Ascending aorta (tissue), 2 donors: ENCODE measurements at places on chromosomes 11 and 22.

DNA sequence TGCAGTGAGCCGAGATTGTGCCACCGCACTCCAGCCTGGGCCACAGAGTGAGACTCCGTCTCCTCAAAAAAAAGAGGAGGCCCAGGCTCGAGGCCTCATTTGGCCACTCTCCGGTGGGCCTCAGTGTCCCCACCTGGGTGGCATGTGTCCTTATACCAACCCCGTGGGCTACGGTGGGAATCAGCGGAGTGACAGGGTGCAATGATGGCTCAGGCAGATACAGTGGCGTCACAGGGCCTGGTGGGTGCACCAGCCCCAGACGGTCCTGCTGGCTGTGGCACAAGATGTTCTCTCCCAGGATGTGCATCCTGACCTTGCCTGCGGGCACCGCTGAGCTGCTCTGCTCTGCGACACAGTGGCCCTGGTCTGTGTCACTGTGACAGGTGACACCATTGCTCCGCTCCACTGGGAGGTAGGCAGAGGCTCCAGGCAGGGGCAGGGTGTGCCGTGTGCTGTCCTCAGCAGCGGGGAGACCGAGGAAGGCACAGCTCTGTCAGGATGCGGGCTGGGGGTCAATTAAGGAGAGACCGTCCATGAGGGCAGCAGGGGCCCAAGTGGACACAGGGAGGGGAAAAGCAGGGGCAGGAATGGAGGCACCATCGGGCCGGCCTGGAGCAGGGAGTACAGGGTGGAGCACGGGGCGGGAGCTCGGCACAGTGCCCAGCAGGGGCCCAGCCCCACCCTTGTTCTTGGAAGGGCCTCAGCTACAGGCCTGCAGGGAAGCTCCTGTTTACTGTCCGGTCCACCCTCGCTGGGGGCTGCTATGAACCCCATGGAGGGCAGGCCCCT lies 21.7 kb upstream of the TH start:
- no peaks in the 10 kb centered on the region for H3K4me1 ChIP-seq
- no peak overlapping the region for H3K27ac ChIP-seq
- no peaks in the 10 kb centered on the region for H3K36me3 ChIP-seq
- no peaks in the 10 kb centered on the region for H3K27me3 ChIP-seq
- DNase-seq, result no peak
- H3K4me3 ChIP-seq, result no peak overlapping the region

DNA sequence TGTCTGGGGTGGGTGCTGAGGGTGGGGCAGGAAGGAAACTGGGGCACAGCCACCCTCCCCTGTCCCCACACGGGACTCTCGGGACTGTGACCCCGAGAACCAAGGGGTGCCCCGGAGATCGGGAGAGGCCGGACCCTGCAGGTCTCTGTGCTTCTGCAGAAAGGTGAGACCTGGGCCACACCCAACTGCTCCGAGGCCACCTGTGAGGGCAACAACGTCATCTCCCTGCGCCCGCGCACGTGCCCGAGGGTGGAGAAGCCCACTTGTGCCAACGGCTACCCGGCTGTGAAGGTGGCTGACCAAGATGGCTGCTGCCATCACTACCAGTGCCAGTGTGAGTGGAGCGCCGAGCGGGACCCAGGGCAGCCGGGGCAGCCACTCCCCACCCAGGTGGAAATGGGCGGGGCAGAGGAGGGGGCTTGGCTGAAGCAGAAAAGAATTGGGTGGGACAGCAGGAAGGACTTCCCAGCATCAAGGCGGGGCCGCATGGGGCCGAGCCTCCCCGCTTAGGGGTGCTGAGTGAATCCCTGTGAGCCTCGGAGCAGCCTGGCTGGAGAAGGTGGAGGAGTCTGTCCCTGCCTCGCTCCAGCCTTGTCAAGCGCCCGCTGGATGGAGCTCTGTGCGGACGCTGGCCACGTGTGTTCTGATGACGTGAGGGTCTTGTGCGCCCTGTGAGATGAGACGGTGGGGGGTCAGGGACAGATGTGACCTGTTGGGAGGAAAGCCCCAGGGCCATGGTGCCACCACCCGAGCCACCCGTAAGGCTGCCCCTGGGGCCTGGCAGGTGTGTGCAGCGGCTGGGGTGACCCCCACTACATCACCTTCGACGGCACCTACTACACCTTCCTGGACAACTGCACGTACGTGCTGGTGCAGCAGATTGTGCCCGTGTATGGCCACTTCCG lies 29.3 kb upstream of the MUC5B start:
- no peaks in the 10 kb centered on the region for H3K27me3 ChIP-seq
- H3K4me1 ChIP-seq, result no peaks in the 10 kb centered on the region
- H3K4me3 ChIP-seq, result no peak overlapping the region
- no peaks in the 10 kb centered on the region for H3K36me3 ChIP-seq
- DNase-seq, result peak; percentile 6

- peaks cover 54% of the 10 kb centered on the region for H3K36me3 ChIP-seq
- H3K27ac ChIP-seq, result no peak overlapping the region
- no peaks in the 10 kb centered on the region for H3K27me3 ChIP-seq
- no peak overlapping the region for H3K4me3 ChIP-seq
- no peak for DNase-seq
Measured at GRCh38 chr11:6402561-6402981, 12.3 kb downstream of the SMPD1 start.

- no peaks in the 10 kb centered on the region for H3K4me1 ChIP-seq
- no peak overlapping the region for H3K27ac ChIP-seq
- DNase-seq, result no peak
- H3K27me3 ChIP-seq, result no peaks in the 10 kb centered on the region
Measured at GRCh38 chr22:20606041-20606783, 98.8 kb downstream of the MED15 start.

- no peak for DNase-seq
- no peaks in the 10 kb centered on the region for H3K27me3 ChIP-seq
- no peak overlapping the region for H3K4me3 ChIP-seq
- H3K27ac ChIP-seq, result no peak overlapping the region
Measured at GRCh38 chr11:87022254-87022653, 15.5 kb upstream of the TMEM135 start.

DNA sequence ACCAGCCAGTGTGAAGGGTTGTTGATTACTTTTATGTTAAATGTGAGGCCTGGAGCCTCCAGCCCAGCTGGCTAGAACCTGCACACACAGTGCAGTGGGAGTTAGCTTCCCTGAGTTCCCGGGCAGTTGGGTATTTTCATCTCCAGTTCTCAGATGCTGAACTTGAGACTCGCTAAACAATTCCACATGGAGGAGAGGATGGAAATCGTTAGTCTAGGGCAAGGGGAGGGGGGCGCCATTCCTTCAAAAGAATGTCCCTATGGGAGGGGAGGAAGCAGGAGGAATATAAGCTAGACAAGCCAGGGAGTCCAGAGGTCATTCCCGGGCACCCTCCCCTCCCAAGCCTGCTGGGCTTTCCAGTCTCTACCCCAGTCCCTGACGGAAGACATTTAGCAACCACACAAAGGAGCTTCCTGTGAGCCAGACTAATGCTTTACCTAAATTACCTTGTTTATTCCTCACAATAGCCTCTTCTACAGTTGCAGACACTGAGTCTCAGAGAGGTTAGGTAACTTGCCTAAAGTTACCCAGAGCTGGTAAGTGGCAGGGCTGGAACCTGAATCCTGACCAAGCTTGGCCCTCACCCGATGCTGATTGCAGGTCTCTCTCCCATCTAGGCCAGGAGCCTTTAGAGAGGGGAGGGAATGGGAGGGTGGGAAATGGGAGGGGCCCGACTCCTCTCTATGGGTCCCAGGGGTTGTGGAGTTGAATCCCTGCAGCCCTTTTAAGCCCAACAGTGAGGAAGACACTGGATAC lies 1.9 kb upstream of the TSKU start:
- H3K27ac ChIP-seq, result peak overlapping the region; percentile 93
- H3K27me3 ChIP-seq, result no peaks in the 10 kb centered on the region
- H3K36me3 ChIP-seq, result no peaks in the 10 kb centered on the region

GRCh38 chr11:108562746-108563581 lies 30.6 kb downstream of the EXPH5 start:
- H3K4me3 ChIP-seq, result no peak overlapping the region
- no peaks in the 10 kb centered on the region for H3K27me3 ChIP-seq
- H3K36me3 ChIP-seq, result no peaks in the 10 kb centered on the region
- no peak for DNase-seq
- peaks cover 14% of the 10 kb centered on the region for H3K4me1 ChIP-seq
- H3K27ac ChIP-seq, result no peak overlapping the region

DNA sequence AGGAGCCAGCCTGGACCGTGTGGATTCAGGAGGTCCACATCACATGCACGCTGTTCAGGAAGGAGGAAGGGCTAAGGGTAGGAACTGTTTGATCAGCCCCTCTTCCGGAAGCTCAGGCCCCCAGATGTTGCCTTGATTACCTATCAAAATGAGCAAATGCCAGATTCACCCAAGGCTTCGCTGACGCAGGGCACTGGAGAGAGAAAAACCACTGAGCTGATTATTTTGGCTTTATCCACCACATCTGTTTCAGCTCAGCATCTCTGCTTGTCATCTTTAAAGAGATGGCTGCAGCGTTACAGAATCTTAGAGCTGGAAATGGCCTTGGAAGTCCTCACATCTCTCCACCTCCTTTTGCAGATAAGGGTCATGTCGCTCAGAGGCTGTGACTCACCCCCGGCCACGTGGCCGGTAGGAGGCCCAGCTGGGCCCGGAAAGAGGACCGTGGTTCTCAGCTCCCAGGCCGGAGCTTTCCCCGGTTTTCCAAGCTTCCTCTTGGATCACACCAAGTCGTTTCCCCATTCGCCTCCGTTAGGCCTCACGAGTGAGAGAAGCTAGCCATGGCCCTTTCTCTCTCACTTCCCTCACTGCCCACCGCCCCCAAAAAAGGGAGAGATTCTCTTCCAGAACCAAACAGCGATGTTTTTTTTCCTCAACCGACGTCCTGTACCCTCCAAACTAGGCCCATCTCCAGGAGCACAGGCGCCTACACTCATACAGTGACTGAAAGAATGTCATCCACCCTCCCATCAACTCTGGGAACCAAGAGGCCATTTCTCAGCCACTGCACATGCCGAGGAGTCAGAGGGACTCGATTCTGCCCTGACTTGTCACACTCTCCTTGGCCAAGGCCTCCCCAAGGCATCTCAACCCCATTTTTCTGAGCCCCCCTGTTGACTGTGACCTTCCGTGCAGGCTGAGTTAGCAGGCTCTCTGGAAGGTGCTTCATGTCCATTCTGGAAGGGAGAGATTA lies 37.6 kb downstream of the LIF start:
- no peaks in the 10 kb centered on the region for H3K27me3 ChIP-seq
- H3K27ac ChIP-seq, result peak overlapping the region; percentile 84
